ENCODE measurements at places on chromosomes 4 and X.

GRCh38 chr4:92992758-92993157, 689.0 kb downstream of the GRID2 start:
- DNase-seq: no peak

- DNase-seq: no peak
These were observed 256.7 kb upstream of the GNPDA2 start for GRCh38 chr4:44983083-44983482.

DNA sequence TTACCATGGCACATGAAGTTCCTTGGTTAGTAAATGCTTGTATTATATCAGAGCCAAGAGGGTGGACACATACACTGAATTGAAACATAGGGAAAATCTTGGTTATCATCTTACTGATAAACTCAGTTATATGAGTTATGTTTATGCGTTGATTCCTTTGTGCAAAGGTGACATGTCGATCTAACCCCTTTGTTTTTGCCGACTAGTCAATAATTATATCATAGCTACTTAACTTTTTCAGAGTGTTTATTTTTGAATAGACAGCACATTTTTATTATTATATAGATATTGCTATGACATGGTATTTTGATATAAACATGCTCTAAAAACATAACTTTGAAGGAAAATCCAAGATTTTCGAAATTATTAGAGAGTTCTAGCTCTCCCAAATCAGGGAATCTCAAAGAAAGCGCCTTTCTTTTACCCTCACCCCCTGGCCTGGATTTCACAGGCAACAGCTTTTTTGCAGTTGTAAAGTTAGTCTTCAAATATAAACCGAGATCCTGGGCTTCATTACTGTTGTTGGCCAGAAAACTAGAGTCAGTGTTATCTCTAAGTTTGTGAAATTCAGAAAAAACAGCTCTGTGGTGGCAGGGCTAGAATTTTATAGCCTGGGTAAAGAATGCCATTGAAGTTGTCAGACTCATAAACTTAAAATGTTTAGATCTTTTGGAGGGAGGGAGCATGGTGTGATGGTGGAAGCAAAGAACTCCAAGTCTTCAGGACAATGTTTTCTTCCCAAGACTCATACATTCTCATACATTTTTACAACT, 45.8 kb upstream of the PITX2 start:
- no peak for DNase-seq

- no peak for DNase-seq
These were observed 328.3 kb upstream of the RPS6KA3 start for GRCh38 chrX:20594985-20595384.

DNA sequence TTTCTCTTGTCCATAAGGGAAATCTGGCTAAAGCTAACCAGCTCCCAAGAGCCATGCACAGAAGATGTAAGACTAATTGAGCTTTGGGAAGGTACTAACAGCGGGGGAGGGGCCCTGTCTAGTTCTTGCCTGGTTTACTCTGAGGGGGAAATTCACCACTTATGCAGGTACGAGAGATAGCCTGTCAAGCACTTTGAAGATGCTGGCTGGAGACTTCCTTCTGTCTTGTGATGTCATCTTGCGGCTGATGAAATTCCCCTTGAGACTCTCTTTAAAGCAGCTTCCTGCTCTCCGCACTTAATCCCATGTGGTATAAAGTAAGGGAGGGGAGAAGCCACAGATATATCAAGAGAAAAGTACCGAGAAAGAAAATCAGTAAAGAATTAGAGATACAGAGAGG, 345.3 kb downstream of the MAPK10 start:
- no peak for DNase-seq

DNA sequence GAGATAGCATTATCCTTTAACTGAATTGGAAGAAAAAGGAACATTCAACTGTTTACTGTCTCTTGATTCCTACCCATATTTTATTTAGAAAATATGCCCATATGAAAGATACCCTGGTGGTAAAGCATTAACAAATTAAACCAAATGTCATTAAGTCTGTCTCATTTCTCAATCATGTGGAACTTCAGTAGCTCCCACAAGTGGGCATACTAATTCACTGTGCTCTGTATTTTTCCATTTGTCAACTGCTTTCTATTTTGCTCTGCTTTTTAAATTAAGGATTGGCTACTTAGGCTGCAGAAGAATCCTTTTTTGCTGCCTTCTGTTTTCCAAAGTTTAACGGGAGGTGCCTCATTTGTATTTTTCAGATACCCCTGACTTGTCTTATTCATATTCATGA, 77.2 kb downstream of the DDIT4L start:
- no peak for DNase-seq

- DNase-seq: no peak
These were observed 700 bp downstream of the ARAF start for GRCh38 chrX:47561659-47562151.

DNA sequence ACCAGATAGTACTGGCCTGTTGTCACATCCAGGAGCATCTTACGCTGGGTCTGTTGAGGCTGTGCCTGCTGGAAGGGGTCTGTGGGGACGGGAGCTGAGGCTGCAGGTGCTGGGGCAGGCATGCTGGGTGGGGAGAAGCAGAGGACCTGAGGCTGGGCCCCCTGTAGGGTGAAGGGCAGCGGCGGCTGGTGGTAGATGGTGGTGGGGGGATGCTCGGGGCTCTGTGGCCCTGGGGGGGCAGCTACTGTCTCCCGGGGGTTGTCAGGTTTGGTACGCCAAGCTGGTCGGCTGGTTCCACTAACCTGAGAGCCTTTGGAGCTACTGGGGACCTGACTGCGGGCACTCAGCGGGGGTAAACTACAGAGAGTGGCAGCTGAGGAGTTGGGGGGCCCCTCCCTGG, 7.8 kb downstream of the C4orf54 start:
- DNase-seq: no peak

DNA sequence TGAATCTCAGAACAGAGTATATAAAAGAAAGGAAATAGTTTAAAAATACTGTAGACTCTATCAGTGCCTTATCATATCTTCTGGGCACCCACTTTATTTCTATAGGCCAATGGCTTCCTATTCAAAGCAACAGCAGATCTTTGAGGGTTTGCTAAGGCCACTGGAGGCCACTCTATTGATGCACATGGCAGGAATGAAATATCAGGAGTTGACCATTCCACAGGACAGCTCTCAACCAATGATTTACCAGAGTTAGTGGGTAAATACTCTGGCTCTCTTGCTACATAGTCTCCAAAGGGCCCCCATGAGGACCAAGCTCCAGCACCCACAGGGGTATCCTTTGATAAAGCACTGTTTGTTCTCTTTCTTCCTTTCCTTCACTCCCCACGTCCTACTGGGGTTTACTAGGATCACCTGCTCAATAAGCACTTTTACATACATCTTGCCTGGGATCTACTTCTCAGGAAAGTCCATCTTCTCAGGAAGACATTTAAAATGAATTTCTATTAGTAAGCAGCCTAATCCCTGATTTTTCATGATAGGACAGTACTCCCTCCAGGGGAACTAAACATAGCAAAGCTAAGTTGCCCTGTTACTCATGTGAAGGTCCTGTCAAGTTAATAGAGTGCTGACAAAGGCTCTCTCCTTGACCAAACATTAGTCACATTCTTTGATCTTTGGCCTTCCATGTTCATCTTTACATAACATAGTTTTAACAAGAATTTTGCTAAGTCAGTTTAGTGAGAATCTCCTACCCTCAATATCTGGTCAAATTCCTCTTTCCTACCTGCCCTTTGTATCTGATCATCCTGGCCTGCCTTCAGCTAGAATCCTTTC, 459.7 kb downstream of the GRXCR1 start:
- no peak for DNase-seq

DNA sequence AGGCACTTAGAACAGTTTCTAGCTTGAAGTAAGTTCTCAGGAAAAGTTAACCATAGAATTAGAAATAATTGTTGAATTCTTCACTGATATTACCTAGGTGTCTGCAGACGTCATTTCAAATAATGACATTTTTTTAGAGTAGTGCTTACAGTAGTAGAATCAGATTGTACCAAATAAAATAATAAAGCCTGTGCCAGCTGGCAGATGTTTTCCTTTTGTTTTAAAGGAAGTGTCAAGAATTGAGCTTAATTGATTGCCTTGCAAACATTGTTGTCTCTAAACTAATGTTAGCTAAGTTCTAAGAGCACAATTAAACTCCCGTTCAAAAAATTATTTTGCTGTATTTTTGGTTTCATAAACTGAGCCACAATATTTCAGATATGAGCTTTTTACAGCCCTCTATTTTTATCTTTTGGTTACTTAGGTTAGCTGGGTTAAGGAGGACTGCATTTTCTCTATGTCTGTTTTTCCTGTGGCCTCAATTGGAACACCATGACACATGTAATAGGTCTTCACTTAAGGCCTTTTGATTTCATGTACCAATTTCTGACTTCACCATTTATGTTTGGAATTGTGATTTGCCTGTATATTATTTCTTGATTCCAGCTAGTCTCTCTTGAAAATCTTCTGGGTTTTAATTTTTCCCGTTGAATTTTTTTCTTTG, 64.2 kb downstream of the DCUN1D4 start:
- DNase-seq: no peak

DNA sequence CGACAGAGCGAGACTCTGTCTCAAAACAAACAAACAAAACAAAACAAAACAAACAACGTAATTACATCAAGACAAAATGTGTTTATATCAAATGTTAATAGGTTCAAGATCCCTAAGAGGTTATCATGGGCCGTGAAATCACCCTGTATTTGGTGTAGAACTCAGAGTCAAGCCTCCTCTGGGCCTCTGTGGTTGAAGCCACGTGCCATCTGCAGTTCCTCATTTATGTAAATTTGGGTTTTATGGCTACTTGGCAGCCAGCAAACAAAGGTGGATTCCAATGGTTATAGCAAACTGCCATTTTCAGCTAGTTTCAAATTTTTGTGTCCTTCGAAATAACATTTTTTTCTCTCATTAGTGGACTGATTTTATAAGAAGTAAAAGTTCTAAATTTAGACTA, 16.4 kb downstream of the NSDHL start:
- DNase-seq: no peak

DNA sequence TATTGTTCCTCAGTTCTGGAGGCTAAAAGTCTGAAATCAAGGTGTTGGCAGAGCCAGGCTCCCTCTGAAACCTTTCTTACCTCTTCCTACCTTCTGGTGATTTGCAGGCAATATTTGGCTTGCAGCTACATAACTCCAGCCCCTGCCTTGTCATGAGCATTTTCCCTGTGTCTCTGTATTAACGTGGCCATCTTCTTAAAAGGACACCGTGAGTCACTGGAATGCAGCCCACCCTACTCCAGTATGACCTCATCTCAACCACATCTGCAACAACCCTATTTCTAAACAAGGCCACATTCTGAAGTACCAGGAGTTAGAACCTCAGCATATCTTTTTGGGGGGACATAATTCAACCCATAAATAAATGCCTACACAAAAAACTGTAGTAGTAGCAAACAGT, 40.7 kb downstream of the FANCB start:
- DNase-seq: no peak

DNA sequence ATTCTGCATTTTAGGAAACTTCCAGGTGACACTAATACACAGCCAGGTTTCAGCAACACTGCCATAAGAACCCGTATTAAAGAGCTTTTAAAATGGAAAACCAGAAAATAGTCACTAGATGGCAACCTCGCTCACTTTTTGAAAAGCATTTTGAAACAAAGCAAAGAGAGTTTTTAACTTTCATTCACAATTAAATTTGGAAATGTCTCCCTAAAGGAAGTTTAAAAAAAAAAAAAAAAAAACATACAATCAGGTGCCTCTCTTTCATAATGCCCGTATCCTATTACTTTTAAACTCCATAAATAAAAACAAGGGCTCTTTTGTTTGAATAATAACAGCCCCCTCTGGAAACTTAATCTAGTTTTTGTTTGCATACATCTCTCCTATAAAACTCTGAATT, 20.3 kb downstream of the MEPE start:
- DNase-seq: no peak

DNA sequence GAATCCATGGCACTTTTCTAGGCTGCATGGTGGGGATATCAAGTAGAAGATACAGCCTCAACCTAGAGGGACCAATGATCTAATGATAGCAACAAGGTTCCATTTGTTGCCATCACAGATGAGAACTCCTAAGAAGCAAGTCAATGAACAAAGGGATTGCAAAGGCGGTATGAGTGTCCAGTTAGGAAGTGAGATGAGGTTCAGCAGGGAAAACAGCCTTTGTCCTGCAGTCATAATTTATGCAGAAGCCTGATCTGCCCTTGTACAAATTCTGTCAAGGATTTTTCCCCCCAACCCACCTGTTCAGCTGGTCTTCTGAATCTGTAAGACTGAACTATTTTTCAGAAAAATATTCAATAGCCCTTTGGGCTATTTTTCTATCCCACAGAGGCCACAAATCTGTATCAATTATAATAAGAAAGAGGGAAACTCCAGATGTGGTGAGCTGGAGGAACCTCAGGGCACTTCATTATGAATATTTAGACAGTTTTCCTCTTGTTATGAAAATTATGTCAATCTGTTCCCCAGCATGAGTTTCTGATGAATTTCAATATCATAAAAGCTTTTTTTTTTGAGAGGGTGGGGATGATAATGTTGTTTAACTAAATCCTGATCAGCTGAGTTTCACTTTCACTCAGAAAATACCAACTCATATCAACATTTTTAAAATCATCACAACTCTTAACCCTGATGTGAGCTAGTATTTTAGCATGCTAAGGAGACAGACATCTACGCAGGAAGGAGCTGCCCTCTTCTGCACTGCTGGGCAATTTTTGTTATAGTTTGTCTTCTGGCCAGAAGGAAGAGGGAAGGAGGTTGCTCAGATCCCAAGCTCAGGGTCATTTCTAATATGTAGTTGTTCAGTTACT, 127.2 kb upstream of the MAP3K15 start:
- DNase-seq: no peak

DNA sequence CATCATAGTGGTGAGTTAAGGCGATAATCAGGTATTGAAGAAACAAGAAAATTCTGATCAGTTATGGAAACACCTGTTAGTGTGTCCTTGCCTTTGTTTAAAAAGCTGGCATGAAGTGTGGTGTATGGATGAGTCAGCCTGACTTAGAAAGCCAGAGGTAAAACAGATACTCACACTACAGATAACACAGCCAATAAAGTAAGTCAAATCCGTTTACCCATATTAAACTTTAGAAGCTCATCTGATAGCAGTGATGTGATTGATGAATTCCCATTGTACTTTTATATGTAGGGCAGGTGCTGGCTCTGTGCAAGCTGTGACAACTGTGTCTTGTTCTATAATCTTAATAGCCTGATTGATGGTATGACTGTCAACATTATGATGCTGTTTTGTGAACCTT, 1392.7 kb upstream of the IGFBP7 start:
- no peak for DNase-seq
